Hepatocyte (in vitro differentiated cells): ENCODE measurements at places on chromosomes 6 and 20.
A peak's percentile ranks its signal among the peaks of the same experiment; 100 is the strongest.

DNA sequence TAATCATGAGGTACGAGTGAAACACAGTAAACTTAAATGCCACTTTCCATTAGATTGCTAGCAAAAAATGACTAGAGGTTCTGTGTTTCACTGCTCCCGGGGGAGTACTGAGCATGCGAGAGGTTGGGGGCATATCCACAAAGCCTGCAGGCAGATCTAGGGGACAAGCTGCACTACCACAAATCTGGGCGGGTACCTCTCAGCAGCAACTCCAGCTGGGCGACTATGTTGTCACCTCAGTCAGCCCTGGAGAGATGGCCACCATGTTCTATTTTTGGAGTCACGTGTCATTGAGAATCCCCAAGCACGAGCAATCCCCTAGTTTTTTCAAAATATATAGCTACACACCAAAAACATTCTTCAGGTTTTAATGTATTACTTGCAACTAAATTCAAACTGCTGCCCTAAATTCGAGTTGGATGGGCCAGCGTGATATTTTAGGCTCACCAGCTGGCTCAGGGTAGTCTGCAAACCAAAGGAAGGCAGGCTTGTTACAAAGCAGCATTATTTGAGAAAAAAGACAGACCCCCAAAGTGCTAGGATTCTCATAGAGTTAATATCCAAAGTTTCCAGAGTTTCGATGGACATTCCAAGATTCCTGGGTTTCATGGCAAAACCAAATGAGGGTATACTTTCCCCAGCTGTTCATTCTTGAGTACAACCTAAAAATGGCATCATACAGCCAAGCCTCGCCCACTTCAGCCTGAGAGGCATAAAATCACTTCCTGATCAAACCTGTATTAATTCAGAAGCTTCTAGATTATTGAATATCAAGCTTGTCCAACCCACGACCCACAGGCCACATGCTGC lies 24.1 kb upstream of the MYLIP start:
- no peak for DNase-seq

GRCh38 chr6:16706911-16707783 lies 54.1 kb downstream of the ATXN1 start:
- no peak for DNase-seq

GRCh38 chr6:35581633-35582032 lies 68.9 kb upstream of the TULP1 start:
- DNase-seq, result no peak

- DNase-seq, result no peak
Measured at GRCh38 chr20:50041246-50041873, 58.6 kb downstream of the SNAI1 start.

DNA sequence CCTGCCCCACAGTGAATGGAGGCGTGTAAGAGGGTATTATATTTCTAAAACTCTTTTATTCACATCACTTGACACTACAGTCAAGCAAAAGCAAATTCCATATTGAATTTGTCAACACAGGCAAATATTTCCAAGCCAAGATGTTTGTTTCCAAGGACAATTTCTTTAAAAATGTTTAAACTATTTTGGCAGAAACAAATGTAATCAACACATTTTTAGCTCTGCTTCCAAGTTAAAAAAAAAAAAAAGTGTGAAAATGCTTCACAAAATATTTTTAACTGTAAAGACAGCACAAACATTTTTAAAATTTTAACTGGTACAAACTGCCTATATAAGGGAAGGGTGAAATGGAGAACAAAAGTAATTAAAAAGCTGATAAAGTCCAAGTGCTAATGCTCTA lies 44.9 kb upstream of the DST start:
- no peak for DNase-seq

GRCh38 chr6:35096129-35096862 lies 44.8 kb downstream of the TCP11 start:
- DNase-seq, result peak; percentile 20

DNA sequence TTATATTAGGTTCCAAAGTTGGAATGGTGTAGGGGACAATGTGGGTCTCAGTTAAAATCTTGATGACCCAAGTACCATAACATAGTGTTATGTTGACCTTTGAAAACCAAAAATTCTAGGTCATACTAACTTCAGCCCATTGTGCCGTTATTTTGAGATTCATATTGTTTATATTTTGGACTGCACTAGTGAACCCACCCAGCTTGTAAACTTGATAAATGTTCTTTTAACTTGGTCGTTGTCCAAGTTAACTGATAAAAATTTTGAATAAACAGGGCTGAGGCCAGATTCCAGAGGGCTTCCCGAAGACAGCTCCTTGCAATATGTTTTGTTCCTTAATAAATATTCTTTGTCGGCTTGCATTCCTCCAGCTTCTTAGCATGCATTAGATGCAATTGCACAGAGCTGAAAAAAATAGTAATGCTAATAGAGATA lies 90.3 kb downstream of the BCAS1 start:
- no peak for DNase-seq

DNA sequence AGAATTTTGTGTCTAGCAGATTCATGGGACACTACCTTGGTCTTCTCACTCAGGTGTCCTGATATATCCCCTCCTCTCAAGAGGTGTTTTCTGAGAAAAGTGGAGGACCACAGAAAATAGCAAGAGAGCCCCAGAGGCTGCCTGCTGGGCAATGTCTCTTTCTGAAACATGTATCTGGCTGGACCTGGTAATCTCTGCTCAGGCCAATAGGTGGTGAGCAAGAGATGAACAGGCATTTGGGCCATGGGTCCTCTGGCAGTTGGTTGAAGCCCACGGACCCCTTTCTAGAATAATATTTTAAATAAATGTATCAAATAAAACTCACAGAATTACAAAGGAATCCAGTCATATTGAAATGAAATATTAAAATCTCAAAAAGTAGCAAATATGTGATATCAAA lies 8.8 kb upstream of the THBD start:
- DNase-seq, result no peak

DNA sequence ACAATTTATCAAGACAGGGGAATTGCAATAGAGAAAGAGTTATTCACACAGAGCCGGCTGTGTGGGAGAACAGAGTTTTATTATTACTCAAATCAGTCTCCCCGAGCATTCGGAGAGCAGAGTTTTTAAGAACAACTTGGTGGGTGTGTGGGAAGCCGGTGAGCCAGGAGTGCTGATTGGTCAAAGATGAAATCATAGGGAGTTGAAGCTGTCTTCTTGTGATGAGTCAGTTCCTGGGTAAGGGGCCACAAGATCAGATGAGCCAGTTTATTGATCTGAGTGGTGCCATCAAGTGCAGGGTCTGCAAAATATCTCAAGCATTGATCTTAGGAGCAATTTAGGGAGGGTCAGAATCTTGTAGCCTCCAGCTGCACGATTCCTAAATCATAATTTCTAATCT lies 50.0 kb upstream of the ECI2 start:
- DNase-seq, result no peak

- no peak for DNase-seq
Measured at GRCh38 chr6:34457742-34458735, 7.8 kb upstream of the PACSIN1 start.

- DNase-seq, result peak; percentile 11
Measured at GRCh38 chr20:42779216-42779615, 410.5 kb downstream of the PTPRT start.

GRCh38 chr6:1110164-1110563 lies 201.7 kb upstream of the FOXQ1 start:
- DNase-seq, result no peak

GRCh38 chr6:151015101-151015700 lies 149.7 kb downstream of the MTHFD1L start:
- DNase-seq, result no peak
